Urinary bladder (tissue), 4 donors: ENCODE measurements at places on chromosomes 3 and 15. TPM values are rescaled to one million over a fixed set of nuclear protein-coding genes. Genes with fewer than 3 reads are reported as not detected.
A peak's percentile ranks its signal among the peaks of the same experiment; 100 is the strongest.

Gene IL17RE
- 1.2 TPM for total RNA-seq

Gene FHIT
- total RNA-seq: 7.4 TPM

Gene TMEM158
- 1.7 TPM for total RNA-seq

Gene PKM
- 230 TPM for total RNA-seq

Gene SPINK8
- not detected for total RNA-seq

Gene PLOD2
- 114 TPM for total RNA-seq

Gene FEZF2
- not detected for total RNA-seq

Gene PTH1R
- total RNA-seq: 11.5 TPM

Gene PP2D1
- total RNA-seq: not detected

Gene OR5K2
- total RNA-seq: not detected

Gene MDFIC2
- not detected for total RNA-seq

Gene CTXN2
- total RNA-seq: not detected

Gene IL12A
- total RNA-seq: 0.58 TPM

Gene EIF4E3
- total RNA-seq: 16.0 TPM

Gene CLCN2
- 4.7 TPM for total RNA-seq

Gene CPLX3
- total RNA-seq: not detected

Gene CRYGS
- 2.7 TPM for total RNA-seq

- no peak for DNase-seq
Observed at GRCh38 chr15:69996321-69997160, 101.2 kb downstream of the TLE3 start.

DNA sequence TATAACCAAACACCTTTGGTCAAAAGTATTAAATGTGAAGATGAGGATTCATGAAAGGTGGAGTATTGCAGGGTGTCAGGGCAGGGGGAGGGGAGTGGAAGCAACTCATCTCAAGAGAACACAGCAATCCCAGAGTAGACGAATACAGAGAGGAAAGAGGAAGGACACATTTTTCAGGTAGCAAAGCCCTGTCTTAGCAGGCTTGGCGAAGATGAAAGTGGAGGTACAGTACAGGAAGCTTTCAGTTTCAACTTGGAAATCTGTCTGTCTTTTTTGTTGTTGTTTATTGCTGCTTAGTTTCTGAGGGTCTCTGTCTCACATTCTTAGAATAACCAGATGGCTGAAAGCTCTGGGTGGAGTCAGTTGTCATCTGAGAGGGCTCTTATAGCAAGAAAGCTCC is 80.8 kb upstream of the GPR149 start:
- DNase-seq: no peak

DNA sequence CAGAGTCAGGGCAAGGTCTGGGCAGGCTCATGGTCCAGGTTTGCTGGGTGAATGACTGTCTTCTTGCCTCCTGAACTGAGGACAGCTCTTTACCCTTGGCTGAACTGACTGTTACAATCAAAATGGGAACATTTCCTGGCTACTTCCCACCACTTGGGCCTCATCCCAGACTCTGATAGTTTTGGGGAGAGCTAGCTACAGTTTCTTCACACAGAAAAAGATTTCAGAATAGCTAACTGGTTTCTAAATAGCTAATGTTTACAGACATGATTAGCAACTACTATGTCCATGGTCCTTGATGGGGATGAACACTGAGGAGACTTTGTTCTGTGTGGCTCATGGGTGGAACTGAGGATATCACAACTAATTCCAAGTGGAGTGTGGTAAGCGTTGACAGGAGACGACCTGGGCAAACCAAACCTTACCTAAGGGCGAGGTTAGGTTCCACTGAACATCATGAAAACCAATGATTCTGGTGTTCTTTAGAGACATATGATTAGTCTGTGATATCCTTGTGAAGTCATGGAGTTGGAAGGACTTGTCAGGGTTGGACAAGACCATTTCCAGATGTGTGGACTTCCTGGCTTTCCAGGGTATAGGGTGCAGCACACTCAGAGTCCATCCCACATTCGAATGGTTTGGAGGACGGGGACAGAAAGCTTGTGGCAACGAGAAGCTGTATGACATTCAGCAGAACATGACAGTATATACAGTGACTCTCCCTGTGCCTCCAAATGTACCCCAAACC is 7.3 kb downstream of the ALPK3 start:
- peak; percentile 73 for DNase-seq

GRCh38 chr15:97456521-97457202 is 503.8 kb upstream of the ARRDC4 start:
- DNase-seq: no peak

DNA sequence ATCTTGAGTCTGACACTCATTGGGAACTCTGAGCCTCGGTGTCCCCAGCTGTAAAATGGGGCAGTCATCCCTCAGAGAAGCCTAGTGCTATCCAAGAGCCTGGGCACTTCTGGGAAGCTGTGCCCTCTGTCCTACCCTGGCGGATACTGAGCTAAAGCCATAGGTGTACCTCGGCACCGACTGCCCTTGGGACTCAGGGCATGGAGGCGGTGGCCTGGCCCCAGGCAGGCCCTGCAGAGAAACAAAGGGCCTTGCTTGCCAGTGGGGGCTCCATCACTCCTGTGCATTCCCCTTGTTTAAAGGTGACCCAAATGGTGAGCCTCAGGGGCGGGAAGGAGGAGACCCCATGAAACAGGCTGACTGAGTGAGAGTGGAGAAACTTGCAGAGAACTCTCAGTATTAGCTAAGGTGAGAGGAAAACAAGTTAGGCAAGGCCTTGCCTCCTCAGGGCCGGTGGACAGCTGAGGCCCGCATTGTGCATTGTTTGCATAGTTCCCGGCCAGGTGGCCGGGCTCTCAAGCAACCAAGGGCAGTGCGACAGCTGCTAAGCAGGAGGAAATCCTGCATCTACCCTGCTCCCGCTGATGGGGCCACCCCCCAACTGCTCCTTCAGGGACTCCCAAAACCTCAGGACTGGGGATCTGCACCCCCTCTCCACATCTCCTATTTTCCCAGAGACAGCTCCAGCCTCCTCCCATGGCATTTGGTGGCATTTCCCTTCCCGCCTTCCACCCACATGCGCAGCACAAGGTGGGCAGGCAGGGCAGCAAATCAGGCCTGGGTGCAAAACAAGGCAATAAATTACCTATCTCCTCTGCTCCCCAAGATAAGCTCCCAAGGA is 4.3 kb downstream of the PFKFB4 start:
- DNase-seq: no peak

DNA sequence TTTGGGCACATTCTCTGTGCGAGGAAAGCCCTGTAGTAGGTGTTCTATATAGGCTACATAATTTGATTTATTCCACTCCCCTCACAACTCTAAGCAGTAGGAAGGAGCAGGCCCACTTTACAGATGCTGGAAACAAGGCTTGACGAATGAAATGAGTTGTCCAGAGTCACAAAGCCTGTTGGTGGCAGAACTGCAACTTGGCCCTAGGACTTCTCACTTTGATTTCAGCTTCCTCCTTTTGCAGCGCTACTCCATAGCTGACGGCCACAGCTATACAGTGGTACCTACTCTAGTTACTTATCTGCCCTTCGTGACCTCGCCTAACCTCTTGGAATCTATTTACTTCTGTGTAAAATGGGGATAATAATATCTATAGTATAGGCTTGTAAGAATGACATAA is 2.5 kb upstream of the IRAK2 start:
- no peak for DNase-seq

DNA sequence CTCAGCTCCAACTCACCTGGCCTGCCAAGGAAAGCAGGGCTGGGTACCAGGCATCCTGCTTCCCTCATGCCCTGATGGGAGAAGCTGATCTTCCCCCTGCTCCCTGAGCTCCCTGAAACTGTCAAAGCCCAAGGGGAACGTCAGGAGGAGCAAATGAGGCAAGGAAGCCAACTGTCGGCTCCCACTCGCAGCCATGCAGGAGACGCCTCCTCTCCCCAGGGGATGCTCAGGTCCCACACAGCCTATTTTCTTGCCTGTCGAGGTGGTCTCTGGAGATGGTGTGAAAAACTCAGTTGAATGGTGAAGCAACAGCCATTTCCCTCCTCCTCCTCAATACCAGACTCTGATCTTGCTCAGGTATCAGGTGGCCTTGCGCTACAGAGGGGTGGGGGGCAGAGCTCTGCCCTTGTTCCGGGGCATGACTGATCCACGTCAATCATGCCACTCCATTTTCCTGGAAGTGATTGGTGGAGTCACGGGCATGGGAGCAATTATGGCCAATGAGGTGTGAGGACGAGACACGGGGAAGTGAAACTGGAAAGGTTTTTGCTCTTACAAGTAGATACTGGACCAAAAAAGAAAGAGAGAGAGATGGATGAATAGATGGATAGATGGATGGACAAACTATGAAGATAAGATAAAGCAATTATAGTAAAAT is 58.2 kb downstream of the SLC6A1 start:
- DNase-seq: no peak

- no peak for DNase-seq
Observed at GRCh38 chr3:60651799-60652198, 599.5 kb downstream of the FHIT start.

GRCh38 chr3:133928136-133928893 is 32.6 kb upstream of the RAB6B start:
- no peak for DNase-seq

GRCh38 chr3:35042210-35042991 is 596.9 kb upstream of the ARPP21 start:
- no peak for DNase-seq

DNA sequence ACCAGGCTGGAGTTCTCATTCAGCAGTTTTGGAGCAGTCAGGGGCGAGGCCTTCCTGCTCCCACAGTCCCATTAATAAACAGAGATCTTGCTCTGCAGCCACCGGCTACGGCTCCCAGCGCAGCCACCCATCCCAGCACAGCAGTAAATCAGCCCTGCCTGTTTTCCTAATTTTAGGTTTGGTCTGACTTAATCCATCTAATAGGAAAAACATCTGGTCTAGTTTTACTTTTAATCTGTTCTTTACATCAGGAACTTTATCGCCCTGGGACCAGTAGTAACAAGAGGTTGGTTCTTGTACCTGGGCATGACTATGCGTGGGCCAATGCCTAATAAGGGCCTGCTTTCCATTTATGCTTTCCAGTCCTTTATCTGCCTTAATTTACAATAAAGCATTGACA is 264.0 kb upstream of the DPH6 start:
- DNase-seq: no peak

GRCh38 chr3:69767571-69767970 is 28.3 kb downstream of the MITF start:
- DNase-seq: no peak

DNA sequence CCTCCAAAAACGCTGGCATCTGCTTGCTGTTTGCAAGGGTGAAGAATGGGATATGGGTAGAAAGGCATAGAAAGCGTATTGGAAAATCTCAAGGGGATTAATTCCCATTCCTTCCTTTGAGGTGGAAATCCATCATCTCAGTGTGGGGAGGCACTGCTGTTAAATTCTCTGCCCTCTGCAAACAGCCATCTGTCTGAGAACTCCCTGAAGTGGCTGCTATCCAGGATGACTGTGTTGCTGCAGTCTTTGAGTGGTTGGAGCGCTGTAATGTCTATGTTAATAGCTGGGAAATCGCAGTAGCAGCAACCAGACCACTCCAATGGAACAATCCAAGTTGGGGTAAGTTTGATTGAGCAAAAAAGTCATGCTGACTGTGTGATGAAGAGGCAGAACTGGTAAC is 625.9 kb downstream of the NLGN1 start:
- no peak for DNase-seq

DNA sequence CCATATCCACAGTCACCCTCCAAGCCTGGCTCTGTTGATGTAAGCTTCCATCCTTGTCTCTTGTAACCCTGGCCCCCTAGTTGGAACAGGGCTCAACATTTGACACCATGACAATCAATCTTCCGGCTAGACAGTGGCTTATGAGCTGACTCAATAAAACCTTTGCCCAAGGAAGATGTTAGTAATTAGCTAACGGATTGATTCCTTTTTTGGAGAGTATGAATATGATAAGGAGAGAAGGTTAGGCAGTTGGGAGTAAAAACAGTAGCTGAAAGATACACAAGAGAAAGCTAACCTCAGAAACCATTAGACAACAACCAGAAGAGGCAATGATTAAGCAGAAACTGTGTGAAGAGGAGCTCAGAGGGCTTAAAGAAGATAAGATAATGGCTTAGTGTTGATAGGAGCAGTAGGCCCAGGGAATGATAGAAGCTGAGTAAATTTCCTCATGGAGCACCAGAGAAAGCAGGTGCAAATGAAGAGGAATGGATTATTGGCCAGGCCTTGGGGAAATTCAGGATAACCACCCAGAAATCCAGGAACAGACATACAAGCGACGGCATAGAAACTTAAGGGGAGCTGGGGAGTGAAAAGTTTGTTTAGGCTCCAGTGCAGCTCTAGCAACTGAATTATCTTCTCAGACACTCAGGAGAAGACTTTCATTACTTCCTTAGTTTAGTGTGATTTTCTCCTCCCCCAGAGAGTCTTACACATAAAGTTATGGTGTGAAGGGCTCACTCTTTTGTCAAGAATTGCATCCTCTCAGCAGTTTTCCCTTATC is 7.8 kb upstream of the RFX7 start:
- no peak for DNase-seq

GRCh38 chr15:48533982-48534381 is 111.5 kb downstream of the FBN1 start:
- DNase-seq: no peak

GRCh38 chr3:46710229-46710628 is 7.4 kb downstream of the PRSS50 start:
- no peak for DNase-seq

- no peak for DNase-seq
Observed at GRCh38 chr3:70970952-70971351, 612.6 kb downstream of the FOXP1 start.

DNA sequence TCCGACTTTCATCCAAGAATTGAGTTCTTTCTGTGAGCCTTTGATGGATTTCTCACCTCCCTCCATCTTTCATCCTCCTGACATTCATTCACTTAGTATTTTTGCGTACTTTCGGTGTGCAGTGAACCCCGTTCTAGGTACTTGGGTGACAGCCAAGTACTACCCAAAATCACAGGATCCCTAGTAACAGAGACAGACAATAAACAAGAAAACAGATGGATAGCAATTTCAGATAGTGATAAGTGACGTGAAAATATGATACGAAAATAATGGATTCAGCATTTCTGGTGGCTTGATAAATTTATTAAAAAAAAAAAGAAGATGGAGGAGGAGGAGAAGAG is 264 bp upstream of the CMTM6 start:
- no peak for DNase-seq

- no peak for DNase-seq
Observed at GRCh38 chr3:158775426-158776410, 26.1 kb upstream of the MFSD1 start.

GRCh38 chr3:136682740-136683312 is 69.4 kb downstream of the STAG1 start:
- DNase-seq: no peak

DNA sequence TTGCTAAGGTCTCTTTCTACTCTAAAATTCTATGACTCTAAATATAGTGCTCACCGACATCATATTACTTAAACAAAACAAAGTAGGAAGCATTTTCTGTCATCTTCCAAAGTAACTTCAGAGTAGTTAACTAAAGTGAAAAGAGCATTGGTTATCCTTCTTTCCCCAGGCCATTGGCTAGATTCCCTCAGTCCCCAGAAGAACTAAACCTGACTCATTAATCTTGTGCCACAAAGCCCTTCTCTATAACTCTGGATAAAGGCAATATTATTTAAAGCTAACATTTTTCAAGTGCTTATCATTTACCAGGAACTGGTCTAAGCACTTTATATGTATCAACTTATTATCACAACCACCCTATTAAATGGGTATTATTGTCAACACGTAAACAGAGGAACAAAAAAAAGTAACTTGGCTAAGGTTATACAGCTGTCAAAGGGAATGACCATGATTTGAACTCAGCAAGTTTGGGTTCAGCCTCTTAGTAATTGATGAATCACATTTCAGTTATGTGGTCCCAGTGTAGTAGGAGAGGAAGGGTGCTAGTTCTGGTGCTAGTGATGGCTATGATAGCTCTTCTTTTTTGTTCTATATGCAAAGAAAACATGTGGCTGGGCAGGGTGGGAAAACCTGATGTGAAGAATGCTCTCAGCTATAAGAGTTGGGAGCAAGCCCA is 304.9 kb downstream of the FGF12 start:
- DNase-seq: no peak
